ENCODE measurements at places on chromosomes 3 and 15.

DNA sequence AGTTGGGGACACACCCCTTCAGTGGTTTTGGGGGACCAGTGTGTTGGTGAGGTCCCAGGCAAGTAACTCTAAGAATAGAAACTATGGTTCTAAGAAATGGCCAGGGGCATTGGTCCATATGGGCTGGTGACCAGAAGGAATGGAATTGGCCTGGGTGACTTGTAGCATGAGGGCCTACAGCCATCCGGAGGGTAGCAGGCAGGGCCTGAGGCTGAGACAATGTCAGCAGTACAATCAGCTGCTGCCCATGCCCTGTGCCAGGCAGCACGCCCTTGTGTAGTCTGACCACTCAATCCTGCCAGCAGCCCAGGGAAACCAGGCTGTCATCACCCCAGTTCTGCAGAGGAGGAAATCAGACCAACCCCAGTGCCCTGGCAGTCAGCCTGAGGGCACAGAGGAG is 100.6 kb downstream of the DNAJB8 start:
- no peak for DNase-seq

GRCh38 chr3:45604066-45604465 is 9.5 kb downstream of the LIMD1 start:
- no peak for DNase-seq

- no peak for DNase-seq
Measured at GRCh38 chr3:139311557-139311956, 32.3 kb upstream of the MRPS22 start.

GRCh38 chr15:98555173-98555515 is 93.2 kb upstream of the IGF1R start:
- DNase-seq, result no peak

- no peak for DNase-seq
Measured at GRCh38 chr15:75360391-75360790, 8.0 kb downstream of the MAN2C1 start.

DNA sequence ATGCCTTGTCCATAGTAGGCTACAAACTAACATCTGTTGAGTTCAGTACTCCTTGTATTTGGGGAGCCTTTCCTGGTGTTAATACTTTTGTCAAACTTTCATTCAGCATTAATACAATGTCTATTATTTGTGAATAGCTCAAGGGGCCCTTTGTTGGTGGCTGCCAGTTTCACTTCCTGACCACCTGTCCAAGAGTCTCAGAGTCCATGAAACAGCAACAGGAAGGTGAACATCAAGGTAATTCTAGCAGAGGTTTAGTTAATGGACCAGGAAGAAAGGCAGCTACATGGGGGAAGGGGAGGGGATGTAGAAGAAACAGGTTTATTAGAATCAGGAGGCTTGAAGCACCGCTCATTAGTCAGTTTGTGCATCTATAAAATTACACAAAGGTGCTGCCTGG is 386.9 kb downstream of the PDCD6IP start:
- DNase-seq, result no peak

DNA sequence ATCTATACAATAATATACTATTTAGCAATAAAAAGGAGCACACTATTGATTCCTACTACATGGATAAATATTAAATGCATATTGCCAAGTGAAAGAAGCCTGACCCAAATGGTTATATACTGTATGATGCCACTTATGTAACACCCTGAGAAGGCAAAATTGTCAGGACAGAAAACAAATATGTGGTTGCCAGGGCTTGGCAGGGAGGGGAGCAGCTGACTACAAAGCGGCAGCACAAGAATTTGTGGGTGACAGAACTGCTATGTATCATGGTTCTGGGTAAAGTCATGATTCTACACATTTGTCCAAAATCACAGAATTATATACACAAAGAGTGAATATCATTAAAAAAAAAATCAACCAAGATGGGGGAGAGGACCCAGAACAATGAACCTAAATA is 22.5 kb downstream of the TBC1D2B start:
- DNase-seq, result no peak

GRCh38 chr3:129187857-129188256 is 4.2 kb upstream of the CNBP start:
- DNase-seq, result no peak
